Inflammatory macrophage treated with lipopolysaccharide for 1 hour (primary cell): ENCODE measurements at places on chromosomes 7 and 10.

- no peak for DNase-seq
Measured at GRCh38 chr10:10338339-10338738, 679.3 kb upstream of the CELF2 start.

- DNase-seq = peak; percentile 20
Measured at GRCh38 chr7:20539201-20539600, 76.3 kb upstream of the ABCB5 start.

- DNase-seq = no peak
Measured at GRCh38 chr10:12847361-12847975, 154.0 kb downstream of the CCDC3 start.

GRCh38 chr7:19772841-19773760, at the start of gene TMEM196:
TMEM196 (minus strand) TSS chr7:19773617; CDS start chr7:19772696, 921 bp downstream.
- DNase-seq = no peak

DNA sequence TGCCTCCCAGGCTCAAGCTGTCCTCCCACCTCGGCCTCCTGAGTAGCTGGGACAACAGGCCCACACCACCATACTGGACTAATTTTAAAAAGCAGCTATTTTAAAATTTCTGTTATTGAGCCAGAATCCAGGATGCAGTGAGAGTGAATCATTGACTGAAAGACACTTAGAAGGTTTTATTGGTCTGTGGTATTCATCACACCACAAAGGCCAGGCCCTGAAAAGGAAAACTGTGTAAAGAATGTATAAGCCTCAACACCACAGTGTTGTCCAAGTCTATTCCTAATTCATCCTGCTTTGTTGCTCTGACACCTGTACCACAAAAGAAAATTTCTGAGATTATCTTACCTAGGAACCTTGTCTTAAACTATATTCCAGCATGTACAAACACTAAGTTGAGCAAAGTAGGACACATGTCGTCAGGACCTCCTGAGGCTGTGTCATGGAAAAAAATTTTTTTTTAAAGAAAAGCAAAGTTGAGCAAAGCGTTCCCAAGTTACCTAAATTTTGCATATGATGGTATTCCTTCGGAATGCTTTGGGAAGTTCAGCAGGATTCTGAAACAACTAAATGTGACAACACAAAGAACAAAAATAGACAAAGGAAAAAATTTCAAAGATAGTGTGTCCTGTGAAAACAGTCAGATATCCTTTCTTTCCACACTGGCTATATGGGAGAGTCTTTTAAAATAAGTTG, 129.6 kb upstream of the MKLN1 start:
- DNase-seq = no peak

DNA sequence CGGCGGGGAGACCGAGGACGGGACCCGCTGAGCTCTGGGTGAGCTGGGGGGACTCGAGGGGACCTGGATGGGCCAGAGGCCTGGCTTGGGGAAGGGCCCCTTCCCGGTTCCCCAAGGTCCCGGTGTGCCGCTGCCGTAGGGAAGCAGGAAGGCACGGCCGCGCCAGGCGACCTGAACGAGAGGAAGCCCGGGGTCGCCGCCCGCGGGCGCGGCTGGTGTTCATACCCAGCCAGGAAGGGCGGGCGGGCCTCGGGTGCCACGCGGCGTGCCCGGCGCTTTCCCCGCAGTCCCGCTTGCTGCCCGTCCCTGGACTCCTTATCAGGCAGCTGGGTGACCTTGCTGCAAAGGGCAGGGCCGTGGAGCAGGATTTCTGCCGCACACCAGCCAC, 38.0 kb downstream of the ZNF777 start:
- DNase-seq = no peak

GRCh38 chr10:128763588-128763987, 637.4 kb upstream of the MKI67 start:
- no peak for DNase-seq

DNA sequence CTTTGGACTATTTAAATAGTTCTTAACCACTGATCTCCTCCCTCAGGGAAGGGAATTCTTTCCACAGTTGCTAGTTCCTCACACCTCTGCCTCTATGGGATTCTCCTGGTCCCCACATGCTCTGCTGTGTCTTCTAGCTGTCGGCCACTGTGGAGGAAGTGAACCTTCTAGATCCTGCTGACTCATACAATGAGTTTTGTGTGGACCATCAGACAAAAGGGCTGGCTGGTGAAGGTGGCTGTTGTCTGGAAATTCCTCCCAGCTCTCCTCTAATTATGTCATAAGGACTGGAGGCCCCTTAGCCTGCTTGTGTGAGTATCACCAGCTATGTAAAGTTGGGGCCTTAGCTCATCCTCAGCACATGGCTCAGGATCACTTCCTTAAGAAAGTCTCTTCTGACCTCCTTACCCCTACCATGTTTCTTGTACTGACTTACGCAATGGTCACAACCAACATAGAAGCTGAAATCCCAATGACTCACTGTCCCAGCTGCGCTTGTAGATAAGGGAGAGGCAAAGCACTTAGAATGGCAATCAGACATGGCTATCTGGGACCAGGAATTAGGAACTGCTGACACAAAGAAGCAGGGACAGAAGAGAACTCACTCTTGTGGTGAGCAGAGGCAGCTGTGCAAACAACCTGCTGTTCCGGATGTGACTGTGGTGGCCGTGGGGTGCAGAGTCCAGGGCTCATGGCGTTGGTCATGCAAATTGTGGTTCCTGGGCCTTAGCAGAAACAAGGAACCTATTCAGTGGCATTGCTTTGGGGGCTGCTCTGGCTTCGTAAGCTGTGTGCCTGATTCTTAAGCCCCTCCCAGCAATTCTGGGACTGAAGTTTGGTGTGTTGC, 2.5 kb upstream of the MACC1 start:
- DNase-seq = peak; percentile 95

DNA sequence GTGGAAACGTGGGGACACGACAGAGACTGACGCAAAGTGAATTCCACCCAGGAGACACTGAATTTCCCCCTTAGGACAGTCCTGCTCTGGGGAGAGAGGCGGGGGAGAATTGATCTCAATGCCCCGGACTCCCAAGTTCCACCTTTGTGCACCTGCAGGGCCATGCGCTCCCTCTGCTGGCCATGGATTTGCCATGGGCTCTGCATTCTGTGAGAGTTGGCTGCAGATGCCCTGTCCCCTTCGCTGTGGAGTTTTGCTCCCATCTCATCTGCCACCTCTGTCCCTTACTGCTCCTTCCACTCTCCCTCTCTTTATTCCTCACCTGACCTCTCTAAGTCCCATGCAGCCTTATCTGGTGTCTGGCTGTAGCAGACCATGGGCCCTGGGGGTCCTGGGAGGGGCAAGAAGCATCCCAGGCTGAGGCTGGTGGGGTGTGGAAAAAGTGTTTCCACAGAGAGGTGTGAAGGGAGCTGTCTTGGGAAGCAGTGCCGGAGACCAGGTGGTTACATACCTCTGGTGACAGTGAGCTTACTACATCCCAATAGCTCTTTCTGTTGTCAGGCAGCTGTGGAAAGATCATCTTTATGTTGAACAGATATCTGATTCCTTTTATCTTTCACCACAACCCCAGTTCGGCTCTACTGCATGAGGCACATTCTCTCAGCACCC, 14.3 kb downstream of the GHRHR start:
- no peak for DNase-seq

- no peak for DNase-seq
Measured at GRCh38 chr7:88366845-88367244, 60.2 kb upstream of the STEAP4 start.

DNA sequence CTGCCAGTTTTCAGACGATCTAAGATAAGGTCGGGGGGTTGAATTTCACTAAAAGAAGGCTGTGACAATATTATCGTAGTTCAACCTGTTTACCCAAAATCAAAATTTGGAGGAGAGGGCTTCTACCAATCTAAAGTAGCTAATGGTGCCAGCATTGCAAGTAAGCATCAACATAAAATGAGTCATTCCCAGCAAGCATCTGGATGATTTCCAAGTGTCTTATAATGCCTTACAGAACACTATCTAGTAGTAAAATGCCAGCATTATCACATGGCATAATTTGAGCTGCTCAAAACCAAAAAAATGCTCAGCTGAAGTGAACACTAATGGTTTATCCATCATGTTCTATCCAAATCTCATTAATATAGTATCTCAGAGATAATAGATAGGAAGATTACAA, 1193.9 kb downstream of the DNAJB9 start:
- no peak for DNase-seq

DNA sequence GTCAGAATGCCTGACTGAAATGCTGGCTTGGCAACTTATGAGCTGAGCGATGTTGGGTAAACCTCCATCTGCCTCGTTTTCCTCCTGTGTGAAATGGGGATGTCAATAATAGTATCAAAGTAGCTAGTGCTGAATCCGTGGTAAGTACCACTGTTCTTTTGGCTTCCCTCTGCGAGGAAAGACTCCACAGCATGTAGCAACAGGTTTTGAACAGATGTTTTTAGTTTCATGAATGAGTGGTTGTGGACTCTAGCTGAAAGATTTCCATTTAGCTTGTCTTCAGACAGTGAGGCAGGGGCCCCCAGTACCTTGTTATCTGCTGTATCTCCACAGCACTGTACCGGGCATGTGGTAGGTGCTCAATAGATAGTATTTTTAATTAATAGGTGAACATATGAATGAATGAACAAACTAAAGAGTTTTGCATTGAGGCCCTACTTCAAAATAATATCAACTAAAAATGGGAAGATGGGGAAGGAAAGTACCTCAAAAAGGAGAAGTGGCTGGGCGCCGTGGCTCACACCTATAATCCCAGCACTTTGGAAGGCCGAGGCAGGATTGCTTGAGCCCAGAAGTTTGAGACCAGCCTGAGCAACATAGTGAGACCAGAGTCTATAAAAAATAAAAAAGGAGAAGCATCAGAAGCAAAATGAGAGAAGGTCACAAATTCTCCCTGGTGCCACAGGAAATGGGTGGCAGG, 5.6 kb upstream of the DLG5 start:
- DNase-seq = no peak

- DNase-seq = peak; percentile 41
Measured at GRCh38 chr7:138195151-138195571, 118.9 kb downstream of the AKR1D1 start.

DNA sequence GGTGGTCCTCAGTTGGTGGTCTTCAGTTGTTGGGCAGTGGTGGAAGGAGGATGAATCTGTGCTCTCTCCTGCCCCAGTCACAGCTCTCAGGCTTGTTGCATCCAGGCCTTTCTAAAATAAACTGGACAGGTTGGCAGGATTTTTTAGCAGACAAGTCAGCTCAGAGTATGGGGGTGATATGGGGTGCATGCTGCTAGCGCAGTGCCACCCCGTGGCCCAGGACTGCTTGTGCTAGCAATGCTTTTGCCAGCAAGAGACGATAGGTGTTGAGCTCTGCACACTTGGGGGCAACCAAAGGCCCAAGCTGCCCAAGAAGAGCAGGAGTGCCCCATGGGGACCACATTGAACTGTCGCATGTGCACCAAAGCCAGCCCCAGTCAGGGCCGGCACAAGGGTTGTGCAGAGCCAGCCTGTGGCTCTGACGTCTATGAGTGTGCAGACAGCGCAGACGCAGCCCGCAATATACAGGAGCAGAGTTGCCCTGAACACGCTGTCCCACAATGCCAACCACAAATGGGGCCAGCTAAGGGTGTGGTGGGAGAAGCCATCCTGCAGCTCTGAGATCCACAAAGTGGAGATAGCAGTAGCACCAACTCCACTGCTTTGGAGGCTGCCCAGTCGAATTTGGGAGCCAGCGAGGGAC, 49.8 kb upstream of the PDSS1 start:
- no peak for DNase-seq

DNA sequence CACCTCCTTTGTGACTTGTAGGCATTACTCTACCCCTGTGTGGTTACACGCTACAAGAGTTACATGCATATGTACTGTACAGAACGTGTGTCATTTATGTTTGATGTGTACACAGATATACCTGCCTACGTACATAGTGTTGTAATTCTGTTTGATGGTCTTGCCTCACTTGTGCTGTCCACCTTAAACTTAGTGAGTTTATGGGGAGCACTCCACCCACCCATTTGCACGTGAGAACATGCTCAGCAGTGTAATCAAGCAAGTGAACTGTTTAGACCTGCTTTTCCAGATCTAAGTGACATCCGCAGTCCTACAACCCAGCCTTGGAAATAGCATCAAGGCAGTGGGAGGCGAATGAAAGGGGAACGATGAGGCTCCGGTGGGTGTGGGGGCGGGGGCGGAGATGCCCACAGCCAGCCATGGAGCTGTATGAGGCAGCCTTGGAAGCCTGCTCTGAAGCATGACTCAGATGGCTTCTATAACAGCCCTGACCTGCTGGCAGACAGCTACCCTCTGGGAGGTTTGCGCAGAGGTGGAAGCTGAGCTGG, 52.1 kb downstream of the SUFU start:
- DNase-seq = peak; percentile 54

DNA sequence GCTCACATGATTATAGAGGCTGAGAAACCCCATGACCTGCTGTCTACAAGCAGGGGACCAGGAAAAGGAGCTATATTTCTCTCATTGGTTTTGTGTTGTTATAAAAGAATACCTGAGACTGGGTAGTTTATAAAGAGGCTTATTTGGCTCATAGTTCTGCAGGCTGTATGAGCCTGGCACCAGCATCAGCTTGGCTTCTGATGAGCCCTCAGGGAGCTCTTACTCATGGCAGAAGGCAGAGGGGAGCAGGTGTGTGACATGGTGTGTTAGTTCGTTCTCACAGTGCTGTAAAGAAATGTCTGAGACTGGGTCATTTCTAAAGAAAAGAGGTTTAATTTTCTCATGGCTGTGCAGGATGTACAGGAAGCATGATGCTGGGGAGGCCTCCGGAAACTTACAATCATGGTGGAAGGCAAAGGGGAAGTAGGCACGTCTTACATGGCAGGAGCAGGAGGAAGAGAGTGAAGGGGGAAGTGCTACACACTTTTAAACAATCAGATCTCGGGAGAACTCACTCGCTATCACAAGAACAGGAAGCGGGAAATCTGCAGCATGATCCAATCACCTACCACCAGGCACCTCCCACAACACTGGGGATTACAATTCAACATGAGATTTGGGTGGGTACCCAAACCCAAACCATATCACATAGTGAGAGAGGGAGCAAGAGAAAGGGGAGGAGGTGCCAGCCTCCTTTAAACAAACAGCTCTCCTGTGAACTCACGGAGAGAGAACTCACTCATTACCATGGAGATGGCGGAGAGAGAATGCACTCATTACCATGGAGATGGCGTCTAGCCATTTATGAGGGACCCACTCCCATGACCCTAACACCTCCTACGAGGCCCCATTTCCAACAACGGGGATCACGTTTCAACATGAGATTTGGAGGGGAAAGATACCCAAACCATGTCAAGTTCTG, 133.4 kb downstream of the JCAD start:
- DNase-seq = no peak

DNA sequence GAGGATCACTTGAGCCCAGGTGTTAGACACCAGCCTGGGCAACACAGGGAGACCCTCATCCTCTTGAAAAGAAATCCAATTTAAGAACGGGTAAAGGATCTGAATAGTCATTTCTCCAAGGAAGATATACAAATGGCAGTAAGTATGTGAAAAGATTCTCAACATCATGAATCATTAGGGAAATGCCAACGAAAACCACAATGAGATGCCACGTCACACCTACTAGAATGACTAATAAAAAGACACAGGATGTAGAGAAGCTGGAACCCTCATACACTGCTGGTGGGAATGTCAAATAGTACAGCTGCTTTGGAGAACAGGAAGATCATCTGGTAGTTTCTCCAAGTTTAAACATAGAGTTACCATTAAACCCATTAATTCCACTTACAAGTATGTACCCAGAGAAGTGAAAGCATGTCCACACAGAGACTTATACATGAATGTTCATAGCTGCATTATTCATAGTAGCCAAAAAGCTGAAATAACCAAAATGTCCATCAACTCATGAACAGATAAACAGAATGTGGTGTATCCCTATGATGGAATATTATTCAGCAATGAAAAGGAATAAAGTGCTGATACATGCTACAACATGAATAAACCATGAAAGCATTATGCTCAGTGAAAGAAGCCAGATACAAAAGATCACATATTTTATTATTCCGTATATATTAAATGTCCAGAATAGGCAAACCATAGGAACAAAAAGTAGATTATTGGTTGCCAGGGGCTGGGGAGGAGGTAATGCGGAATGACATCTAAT, 13.1 kb upstream of the ZMIZ2 start:
- peak; percentile 94 for DNase-seq
